ENCODE measurements at places on chromosomes 2 and 18. TPM values are rescaled to one million over a fixed set of nuclear protein-coding genes. Genes with fewer than 3 reads are reported as not detected.

DNA sequence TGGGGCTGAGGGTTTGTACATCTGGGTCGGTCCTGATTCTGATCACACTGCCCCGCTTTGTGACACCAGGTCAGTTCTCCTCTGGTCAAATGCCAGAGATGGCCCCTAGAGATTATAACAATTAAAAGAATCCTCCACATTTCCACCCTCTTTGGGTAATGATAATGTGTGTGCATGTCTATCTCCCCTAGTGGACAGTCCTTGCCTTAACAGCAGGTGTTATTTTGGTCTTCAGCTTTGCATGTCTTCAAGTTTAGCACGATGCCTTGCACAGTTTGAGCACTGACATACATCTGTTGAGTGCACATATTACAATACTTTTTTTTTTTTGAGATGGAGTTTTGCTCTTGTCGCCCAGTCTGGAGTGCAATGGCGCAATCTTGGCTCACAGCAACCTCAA lies 25.7 kb upstream of the COX7A2L start:
- DNase-seq = no peak

GRCh38 chr2:33617989-33618388 lies 18.9 kb upstream of the FAM98A start:
- no peak for DNase-seq

- DNase-seq = no peak
Observed at GRCh38 chr2:161586517-161587167, 37.6 kb upstream of the SLC4A10 start.

DNA sequence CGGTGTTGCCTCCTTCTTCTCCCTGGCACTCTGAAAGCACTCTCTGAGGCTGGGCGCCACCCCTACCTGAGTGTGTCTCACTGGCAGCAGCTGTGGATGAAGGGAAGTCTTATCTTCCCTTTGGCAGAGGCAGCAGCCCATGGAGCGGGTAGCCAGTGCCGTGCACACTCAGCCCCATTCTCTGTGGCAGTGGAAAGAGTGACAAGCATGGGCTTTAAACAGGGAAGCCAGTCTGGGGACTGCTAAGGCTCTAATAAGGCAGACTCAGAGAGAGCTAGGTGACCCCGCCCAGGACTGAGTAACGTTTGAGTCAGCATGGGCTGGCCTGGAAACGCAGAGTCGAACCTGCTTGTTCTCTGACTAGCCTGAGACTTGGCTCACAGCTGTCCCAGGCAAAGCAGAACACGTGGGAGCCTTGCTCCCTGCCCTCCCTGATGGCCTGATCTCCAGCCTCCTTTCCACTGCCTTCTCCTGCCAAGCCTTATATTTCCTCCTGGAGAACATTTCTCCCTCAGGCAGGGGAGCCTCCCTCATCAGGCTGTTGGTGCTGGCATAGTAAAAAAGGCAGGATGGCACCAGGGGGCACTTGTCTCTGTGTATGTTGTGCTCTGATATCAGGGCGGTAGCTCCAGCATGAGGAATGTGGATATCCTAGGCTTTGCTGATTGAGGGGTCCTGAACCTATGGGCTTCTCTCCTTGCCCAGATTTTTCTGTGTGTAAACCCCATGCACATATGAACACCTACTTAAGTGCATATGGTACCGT lies 93.9 kb upstream of the LGALSL start:
- no peak for DNase-seq

IL1RL2 gene
- polyA plus RNA-seq = 0.96 TPM

IL36RN gene
- not detected for polyA plus RNA-seq

DNA sequence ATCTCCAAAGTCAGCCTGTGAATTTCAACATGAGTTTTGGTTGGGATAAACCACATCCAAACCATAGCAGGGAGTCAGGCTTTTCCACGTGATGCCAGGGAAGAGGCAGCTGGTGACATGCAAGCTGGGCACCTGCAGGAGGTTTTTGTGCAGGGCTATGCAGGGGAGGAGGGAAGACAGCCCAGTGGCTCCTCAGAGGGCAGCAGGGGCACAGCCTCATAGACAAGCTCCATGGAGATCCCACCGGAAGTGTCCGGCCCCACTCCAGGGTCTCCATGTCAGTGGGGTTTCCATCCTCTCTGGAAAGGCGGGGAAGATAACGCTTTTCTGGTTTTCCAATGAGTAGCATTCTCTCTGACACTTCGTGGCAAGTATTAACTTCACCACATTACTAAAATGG lies 135.6 kb upstream of the TPO start:
- no peak for DNase-seq

FAM110C gene
- 10.6 TPM for polyA plus RNA-seq
